ENCODE measurements at places on chromosomes 7 and 10.
A peak's percentile ranks its signal among the peaks of the same experiment; 100 is the strongest.

DNA sequence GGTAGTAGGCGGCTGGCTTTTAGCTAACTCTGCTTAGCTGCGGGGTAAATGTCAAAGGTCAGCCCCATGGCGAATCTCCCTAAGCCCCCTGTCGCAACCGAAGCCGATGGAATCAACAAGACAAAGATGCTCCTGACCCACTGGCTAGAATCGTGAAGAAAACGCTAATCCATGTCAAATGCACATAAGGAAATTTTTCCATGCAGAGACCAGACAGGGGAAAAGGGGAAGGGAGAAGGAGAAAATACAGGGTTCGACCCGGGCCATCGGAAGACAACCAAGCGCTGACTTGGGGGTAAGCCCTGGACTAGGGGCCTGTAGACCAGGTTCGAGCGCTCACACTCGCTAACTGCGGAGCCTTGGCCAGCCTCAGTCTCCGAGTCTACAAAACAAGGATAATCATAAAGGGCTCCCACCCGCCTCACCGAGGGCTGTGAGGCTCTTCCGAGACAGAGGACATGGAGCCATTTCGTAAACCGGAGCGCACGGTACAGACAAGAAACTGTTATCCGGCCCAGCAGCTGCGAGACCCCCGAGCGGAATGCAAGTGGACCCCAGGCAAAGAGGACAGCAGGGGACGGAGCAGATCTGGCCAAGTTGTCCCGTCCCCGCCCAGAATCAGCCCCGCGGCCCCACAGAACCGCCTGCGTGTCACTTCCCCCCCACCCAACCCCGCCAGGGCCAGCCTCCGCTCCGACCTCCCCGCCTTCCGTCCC is 507 bp downstream of the SAR1A start:
- DNase-seq = no peak

GRCh38 chr10:103416436-103417147 is 20.2 kb downstream of the PDCD11 start:
- DNase-seq = peak; percentile 56

DNA sequence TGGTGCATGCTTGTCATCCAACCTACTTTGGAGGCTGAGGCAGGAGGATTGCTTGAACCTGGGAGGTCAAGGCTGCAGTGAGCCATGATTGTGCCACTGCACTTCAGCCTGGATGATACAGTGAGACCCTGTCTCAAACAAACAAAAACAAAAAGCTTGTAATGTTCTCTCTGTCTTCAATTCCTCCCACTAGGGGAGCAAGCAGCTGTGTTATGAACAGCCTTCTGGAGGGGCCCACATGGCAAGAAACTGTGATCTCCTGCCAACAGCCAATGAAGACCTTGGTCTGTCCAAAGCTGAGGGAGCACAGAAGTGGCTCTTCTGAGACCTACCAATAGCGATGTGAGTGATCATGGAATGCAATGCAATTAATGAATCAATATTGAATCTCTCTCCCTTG is 229.2 kb downstream of the SEC23IP start:
- DNase-seq = no peak

GRCh38 chr7:103538964-103539709 is 93.1 kb upstream of the SLC26A5 start:
- DNase-seq = no peak

GRCh38 chr7:127666602-127667001 is 14.6 kb downstream of the SND1 start:
- no peak for DNase-seq
